ENCODE measurements at places on chromosomes 6 and 20. TPM values are rescaled to one million over a fixed set of nuclear protein-coding genes. Genes with fewer than 3 reads are reported as not detected.

GRCh38 chr20:62695448-62696414, 12.9 kb upstream of the NTSR1 start:
- no peak overlapping the region for H3K4me3 ChIP-seq
- no peak for DNase-seq
- H3K27me3 ChIP-seq, result peaks cover 40% of the 10 kb centered on the region
- no peak overlapping the region for H3K27ac ChIP-seq
- H3K36me3 ChIP-seq, result no peaks in the 10 kb centered on the region

DNA sequence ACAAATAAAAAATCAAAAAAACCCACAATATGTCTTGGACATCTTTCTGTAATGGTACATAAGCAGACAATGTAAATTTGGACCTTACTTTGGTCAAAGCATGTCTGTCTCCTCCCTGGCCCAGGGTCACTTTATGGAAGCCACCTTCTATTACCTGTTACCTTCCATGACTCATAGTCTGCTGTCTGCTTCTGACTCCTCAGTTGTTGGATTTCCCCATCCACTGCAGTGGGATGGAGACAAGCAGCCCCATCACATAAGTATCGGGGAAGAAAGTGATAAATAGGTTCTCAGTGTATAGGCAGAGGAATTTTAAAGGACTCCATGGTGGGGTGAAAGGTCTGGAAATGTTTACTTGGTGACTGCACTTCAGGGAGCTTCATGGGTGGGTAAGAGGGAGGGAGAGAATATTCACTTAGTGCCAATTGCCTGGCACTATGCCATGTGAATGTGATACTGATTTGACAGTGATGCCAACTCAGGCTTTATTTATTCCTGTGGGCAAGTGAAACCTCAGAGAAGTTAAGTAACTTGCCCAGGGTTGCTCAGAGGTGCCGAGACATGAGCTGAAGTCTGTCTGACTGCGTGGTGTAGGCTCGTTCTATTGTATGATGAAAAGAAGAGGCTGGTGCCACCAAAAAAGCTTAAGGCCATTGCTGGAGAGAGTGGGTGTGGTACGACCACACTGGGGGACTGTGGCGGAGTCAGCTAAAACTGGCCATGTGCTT, 175.6 kb upstream of the RNF24 start:
- H3K4me1 ChIP-seq, result no peaks in the 10 kb centered on the region
- H3K36me3 ChIP-seq, result no peaks in the 10 kb centered on the region
- H3K27ac ChIP-seq, result no peak overlapping the region
- H3K4me3 ChIP-seq, result no peak overlapping the region

GRCh38 chr20:973785-974194, 28.3 kb downstream of the RSPO4 start:
- H3K4me3 ChIP-seq, result no peak overlapping the region
- no peak for DNase-seq
- H3K36me3 ChIP-seq, result no peaks in the 10 kb centered on the region

GRCh38 chr6:126210398-126211075, 129.4 kb upstream of the CENPW start:
- no peak overlapping the region for H3K27ac ChIP-seq
- no peaks in the 10 kb centered on the region for H3K4me1 ChIP-seq
- H3K27me3 ChIP-seq, result no peaks in the 10 kb centered on the region
- DNase-seq, result no peak
- no peak overlapping the region for H3K4me3 ChIP-seq

GRCh38 chr20:17141568-17141967, 85.3 kb upstream of the PCSK2 start:
- H3K4me1 ChIP-seq, result no peaks in the 10 kb centered on the region
- H3K27me3 ChIP-seq, result no peaks in the 10 kb centered on the region
- DNase-seq, result no peak
- H3K36me3 ChIP-seq, result no peaks in the 10 kb centered on the region
- no peak overlapping the region for H3K27ac ChIP-seq

DNA sequence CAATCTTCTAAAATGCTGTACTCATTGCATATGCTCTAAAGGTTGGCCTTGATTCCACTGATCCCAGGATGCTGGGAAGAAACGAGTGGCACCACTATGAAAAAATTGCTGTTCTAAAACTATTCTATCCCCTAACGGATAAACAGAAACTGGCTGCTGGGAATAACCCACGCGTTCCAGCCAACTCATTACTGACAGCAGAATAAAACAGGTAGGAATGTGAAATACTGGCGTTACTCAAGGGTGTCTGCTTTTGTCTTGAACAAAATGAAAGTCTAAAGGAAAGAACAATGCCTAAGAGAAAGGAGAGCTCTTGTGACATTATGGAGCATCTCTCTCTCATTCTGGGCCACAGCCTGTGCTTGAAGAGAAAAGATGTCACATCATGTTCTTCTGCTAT, 26.1 kb downstream of the GPR63 start:
- DNase-seq, result no peak
- no peaks in the 10 kb centered on the region for H3K36me3 ChIP-seq
- no peaks in the 10 kb centered on the region for H3K27me3 ChIP-seq
- no peak overlapping the region for H3K4me3 ChIP-seq

The PPP1R18 gene
- 78.5 TPM for total RNA-seq

The RNF144B gene
- 109 TPM for total RNA-seq

DNA sequence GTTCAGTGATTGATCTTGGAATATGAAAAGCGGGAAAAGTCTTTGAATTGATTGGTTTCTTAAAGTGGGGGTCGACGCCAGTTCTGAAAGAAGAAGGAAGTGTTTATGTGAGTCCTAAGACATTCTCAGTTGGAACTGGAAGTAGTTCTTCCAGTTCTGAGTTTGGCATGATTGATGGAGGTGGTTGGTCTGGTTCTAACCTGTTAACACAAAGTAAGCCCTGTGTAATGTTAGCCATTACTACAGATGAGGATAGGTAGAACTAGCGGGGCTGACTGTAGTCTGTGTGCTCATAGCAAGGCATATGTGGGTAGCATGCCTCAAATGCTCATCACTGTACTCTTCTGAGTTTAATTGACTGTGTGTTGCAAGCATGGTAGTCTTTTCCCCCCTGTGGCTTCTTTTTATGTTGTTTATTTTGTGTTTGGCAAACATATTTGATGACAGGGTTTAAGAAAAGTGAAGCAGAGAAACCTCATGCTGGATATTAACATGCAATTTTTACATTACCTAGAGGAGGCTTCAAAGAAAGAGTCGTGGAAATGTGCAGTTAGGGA, 24.9 kb downstream of the CITED2 start:
- H3K36me3 ChIP-seq, result no peaks in the 10 kb centered on the region
- no peak for DNase-seq
- H3K27me3 ChIP-seq, result no peaks in the 10 kb centered on the region
- no peak overlapping the region for H3K4me3 ChIP-seq

The TMEM200A gene
- 4.3 TPM for total RNA-seq

GRCh38 chr6:72440611-72441010, 181.3 kb upstream of the KCNQ5 start:
- no peaks in the 10 kb centered on the region for H3K4me1 ChIP-seq
- no peak overlapping the region for H3K27ac ChIP-seq
- H3K36me3 ChIP-seq, result no peaks in the 10 kb centered on the region
- H3K27me3 ChIP-seq, result peaks cover 4% of the 10 kb centered on the region
- no peak overlapping the region for H3K4me3 ChIP-seq

- H3K36me3 ChIP-seq, result no peaks in the 10 kb centered on the region
- DNase-seq, result no peak
- H3K4me1 ChIP-seq, result no peaks in the 10 kb centered on the region
- H3K4me3 ChIP-seq, result no peak overlapping the region
- no peaks in the 10 kb centered on the region for H3K27me3 ChIP-seq
These were observed 35.8 kb upstream of the SIRT5 start for GRCh38 chr6:13538600-13538999.

The TRIM31 gene
- 0.62 TPM for total RNA-seq

- no peak for DNase-seq
- H3K4me3 ChIP-seq, result no peak overlapping the region
- no peaks in the 10 kb centered on the region for H3K36me3 ChIP-seq
- no peaks in the 10 kb centered on the region for H3K4me1 ChIP-seq
- no peaks in the 10 kb centered on the region for H3K27me3 ChIP-seq
These were observed 52.9 kb upstream of the FABP7 start for GRCh38 chr6:122726649-122727048.

DNA sequence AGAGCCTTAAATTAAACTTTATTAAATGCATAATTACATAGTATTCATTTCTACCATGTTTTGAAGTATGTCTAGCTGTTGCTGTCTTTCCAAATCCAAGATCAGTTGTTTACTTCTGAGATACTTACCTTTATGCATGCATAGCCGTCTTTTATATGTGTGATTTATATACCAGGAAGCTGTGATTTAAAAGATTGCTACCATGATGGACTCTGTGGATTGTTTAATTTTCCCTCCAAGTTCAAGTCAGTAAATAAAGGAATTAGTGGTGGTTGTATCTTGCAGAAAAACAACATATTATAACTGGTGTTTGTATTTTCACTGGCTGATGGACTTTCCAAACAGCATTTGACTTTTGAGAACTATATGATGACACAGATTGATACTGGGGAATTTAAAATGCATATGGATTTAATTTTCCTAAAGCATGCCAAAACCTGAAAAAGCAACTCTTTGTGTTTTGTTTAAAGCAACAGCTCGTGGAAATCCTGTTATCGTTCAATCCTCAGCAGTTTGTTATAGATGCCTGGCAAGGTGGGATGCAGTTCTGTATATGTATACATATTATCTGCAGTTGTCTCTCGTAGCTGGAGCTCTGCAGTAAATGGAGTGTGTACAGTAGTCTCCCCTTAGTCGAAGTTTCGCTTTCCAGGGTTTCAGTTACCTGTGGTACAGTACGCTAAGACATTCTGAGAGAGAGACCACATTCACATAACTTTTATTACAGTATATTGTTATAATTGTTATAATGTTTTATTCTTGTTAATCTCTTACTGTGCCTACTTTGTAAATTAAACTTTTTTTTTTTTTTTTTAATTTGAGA, 77.1 kb downstream of the CBFA2T2 start:
- H3K27me3 ChIP-seq, result no peaks in the 10 kb centered on the region
- peaks cover 28% of the 10 kb centered on the region for H3K4me1 ChIP-seq
- DNase-seq, result no peak
- no peak overlapping the region for H3K27ac ChIP-seq
- no peak overlapping the region for H3K4me3 ChIP-seq

DNA sequence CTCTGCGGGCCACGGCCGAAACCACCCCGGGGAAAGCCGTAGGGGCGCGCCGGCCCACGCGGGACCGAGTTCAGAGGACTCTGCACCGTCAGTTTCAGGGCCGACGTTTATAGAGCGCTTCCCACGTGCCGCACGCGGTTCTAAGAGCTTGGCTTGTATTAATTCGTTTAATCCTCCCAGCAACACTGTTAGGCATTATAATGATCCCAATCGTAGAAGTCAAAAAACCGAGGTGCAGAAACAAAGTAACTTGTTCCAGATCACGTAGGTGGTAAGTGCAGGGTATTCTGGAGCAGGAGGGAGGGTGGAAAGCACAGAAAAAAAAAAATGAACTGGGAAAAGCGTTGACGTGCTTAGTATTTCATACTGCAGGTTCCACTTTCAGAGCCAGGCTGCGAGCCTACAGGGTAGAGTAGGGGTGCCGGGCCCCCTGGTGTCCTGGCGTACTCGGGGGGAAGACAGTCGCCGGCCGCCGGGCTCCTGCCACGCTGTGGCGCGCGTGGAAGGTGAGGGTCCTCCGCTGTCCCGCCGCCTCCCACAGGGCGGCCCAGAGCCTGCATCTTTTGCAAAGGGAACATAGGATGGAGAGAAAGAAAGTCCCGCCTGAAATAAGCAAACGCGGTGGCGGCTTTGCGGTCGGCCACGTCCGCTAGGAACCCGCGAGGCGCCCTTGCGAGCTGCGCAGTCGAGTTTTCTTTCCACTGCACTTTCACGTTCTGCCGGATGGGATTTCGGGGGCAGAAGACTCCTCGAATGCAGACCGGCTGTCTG, 10.2 kb upstream of the FOXF2 start:
- H3K4me1 ChIP-seq, result peaks cover 51% of the 10 kb centered on the region
- H3K27me3 ChIP-seq, result peaks cover 98% of the 10 kb centered on the region
- H3K27ac ChIP-seq, result no peak overlapping the region
- no peaks in the 10 kb centered on the region for H3K36me3 ChIP-seq
- DNase-seq, result no peak
- H3K4me3 ChIP-seq, result no peak overlapping the region

DNA sequence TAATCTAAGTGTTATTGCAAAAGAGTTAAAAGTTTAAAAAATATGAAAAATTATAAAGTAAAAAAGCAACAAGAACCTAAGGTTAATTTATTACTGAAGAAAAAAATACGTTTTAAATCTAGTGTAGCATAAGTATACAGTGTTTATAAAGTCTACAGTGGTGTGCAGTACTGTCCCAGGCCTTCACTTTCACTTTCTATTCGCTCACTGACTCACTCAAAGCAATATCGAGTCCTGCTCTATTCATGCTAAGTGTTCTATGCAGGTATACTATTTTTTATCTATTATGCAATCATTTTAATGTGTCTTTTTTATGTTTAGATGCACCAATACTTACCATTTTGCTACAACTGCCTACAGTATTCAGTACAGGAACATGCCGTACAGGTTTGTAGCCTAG, 113.0 kb downstream of the MANEA start:
- DNase-seq, result no peak
- H3K27ac ChIP-seq, result no peak overlapping the region
- no peaks in the 10 kb centered on the region for H3K27me3 ChIP-seq

The OR2B6 gene
- not detected for total RNA-seq

DNA sequence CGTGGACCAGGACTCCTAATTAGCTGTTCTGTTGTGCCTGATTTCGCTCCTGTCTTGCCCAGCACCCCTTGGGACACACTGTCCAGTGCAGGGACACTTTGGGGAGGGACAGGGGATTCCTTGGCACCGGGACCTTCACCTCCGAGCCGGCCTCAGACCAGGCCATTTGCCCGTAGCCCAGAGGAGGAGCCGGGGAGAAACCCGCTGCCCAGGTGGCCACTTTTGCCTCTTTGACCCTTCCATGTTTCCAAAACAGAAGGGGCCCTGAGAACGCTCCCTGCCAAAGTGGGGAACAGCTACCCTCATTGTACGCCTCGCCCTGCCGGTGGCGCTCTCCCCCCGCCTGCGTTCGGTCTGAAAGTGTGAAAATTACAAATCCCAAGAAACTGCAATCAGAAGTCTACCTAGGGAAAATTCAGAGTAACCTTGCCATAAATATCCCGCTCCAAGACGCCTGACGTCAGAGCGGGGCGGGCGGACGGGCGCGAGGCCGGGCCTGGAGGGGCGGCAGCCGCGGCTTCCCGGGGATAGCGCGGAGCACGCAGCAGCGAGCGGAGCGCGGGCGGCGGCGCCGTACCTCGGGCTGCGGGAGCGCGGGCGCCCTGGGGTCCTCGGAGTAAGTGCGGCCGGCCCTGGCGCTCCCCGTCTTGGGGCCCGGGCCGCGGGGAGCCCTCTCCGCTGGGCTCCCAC, at the start of gene DAAM2:
Gene DAAM2, plus strand, starts transcription at position 527 of the 690 bp plus-strand sequence. CDS start 63,927 bp downstream, outside the sequence.
- H3K36me3 ChIP-seq, result no peaks in the 10 kb centered on the region
- peak; percentile 72 for DNase-seq
- peaks cover 27% of the 10 kb centered on the region for H3K4me1 ChIP-seq
- peak within 1 kb of the TSS; percentile 62 for H3K4me3 ChIP-seq

Measured in lower lobe of right lung (tissue), 2 donors.